Activated gamma-delta T cell (primary cell): ENCODE measurements at places on chromosomes 12 and 14.

DNA sequence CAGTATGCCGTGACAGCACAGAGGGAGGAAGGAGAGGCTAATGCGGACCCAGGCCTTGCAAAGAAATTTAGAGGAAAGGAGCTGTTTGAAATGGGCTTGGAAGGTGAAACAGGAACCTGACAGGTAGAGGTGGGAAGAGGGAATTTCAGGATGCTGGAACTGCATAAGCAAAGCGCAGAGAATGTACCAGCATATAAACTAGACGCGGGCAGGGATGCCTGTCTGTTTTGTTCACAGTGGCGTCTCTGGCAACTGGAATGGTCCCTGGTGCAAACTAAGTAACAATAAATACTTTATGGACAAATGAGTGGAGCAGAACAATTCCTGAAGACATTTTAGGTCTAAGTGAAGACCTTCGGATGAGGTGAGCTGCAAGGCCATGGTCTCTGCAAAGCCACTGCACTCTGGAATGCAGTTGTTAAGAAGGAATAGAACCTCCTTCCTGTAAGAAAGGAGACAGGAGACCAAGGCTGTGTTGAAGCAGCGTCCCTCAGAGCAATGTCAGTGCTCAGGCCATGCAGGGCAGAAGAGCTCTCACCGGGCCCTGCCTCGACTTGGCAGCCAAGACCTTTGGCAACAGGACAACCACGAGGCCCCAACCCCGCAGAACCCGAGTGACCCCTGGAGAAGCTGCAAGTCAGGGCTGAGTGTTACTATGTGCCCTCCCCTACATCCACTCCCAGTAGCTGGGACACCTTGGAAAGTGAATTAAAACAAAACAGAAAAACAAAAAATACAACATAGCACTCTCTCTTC lies 42.8 kb downstream of the PITPNM2 start:
- DNase-seq: no peak

DNA sequence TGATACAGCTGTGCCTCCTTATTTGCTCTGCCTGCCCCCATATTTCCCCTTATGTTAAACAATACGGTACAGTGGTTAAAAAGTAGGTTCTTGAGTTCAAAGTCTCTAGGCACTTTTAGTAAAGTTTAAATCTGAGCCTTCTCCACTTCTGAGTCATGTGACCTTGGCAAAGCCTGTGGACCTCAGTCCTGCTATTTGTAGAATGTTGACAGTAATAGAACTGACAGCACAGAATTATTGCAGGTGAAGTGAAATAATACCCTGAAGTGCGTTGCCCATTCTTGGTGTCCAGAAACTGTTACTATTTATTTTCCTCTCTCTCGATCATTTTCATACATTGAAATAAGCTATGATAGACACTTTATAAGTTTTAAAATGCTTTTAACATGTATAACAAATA lies 499.7 kb downstream of the EGLN3 start:
- DNase-seq: no peak

GRCh38 chr12:49947593-49948226 lies 2.8 kb upstream of the AQP2 start:
- no peak for DNase-seq

- no peak for DNase-seq
Measured at GRCh38 chr12:64840119-64840518, 15.7 kb downstream of the TBC1D30 start.

GRCh38 chr12:50558970-50559369 lies 54.2 kb downstream of the DIP2B start:
- no peak for DNase-seq

GRCh38 chr14:77053046-77053841 lies 24.7 kb upstream of the IRF2BPL start:
- DNase-seq: peak; percentile 58

DNA sequence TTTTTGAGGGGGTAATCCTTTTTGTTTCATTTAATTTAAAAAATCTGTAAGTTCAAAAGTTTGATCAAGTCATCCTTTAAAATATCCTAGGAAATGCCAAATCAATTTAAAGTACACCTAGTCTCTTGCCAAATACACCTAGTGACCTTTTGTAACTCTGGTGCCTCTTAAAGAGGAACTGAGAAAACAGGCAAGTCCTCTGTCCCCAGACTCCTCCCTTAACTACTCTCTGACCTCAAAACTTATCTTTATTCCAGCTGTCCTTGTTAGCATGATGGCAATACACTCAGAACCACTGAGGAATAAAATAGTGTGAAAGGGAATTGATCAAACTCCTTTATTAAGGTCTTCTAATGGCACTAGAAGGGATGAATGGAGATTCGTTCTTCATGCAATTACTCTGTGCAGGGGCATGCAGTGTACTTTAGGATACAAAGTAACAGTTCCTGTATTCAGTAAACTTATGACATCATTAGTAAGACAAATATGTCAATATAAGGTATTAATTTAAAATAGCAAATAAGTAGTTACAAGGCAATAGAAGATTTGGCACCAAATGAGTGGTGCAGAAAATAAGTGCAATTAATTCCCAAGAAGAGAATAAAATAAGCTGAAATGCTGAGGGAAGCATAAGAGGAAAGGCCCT lies 3.3 kb downstream of the FAR2 start:
- DNase-seq: no peak

DNA sequence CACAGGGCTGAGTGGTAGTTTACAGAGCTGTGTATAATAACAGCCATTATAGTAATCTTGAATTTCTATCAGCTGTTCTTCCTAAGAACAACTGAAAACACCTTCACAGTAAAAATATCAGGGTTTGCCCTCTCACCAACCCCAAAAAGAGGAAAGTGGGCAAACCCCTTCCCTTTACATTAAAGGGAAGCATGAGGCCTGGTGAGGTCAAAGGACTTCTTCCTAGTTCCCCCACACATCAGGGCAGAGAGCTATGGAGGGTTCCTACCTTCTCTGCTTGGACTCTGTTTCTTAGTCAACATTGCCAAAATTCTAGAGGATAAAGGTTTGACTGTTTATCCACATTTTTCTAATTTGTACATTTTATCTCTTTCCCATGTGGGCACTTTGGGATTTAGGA lies 4.4 kb upstream of the RPAP3 start:
- DNase-seq: no peak
